ENCODE measurements at places on chromosomes 7 and 10. TPM values are rescaled to one million over a fixed set of nuclear protein-coding genes. Genes with fewer than 3 reads are reported as not detected.

TMEM130 gene
- not detected for total RNA-seq

ARHGEF5 gene
- total RNA-seq = 6.8 TPM

GRID2IP gene
- total RNA-seq = not detected

GRCh38 chr10:119478111-119478802 is 64.3 kb downstream of the RGS10 start:
- no peak overlapping the region for H3K27ac ChIP-seq
- DNase-seq = no peak
- no peaks in the 10 kb centered on the region for H3K27me3 ChIP-seq
- no peaks in the 10 kb centered on the region for H3K36me3 ChIP-seq

GRCh38 chr7:81845744-81846241 is 75.9 kb upstream of the HGF start:
- H3K36me3 ChIP-seq = no peaks in the 10 kb centered on the region
- H3K4me3 ChIP-seq = no peak overlapping the region
- DNase-seq = no peak
- no peaks in the 10 kb centered on the region for H3K4me1 ChIP-seq
- H3K27me3 ChIP-seq = no peaks in the 10 kb centered on the region

- no peak overlapping the region for H3K27ac ChIP-seq
- H3K36me3 ChIP-seq = no peaks in the 10 kb centered on the region
- H3K4me1 ChIP-seq = peaks cover 3% of the 10 kb centered on the region
- H3K4me3 ChIP-seq = no peak overlapping the region
- no peaks in the 10 kb centered on the region for H3K27me3 ChIP-seq
- no peak for DNase-seq
Observed at GRCh38 chr10:35488228-35488627, 116.9 kb upstream of the GJD4 start.

DNA sequence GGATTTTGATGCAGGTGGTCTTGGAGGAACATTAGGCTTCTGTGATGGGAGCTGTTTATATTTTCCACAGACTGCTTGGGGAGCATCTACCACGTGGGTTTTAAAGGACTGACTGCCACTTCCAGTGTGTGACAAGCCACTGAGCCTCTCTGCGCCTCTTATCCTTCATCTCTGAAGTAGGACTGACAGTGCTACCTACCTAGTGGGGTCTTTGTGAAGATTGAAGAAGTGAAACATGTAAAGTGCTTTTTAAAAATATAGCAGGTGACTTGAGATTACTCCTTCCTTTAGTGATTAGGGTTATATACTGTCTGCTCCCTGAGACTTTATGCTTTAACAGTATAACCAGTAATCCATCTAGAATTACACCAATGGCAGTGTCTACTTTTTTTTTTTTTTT is 29.9 kb downstream of the NKX2-3 start:
- no peak overlapping the region for H3K4me3 ChIP-seq
- H3K36me3 ChIP-seq = no peaks in the 10 kb centered on the region
- no peaks in the 10 kb centered on the region for H3K4me1 ChIP-seq
- no peak for DNase-seq
- H3K27me3 ChIP-seq = no peaks in the 10 kb centered on the region

DNA sequence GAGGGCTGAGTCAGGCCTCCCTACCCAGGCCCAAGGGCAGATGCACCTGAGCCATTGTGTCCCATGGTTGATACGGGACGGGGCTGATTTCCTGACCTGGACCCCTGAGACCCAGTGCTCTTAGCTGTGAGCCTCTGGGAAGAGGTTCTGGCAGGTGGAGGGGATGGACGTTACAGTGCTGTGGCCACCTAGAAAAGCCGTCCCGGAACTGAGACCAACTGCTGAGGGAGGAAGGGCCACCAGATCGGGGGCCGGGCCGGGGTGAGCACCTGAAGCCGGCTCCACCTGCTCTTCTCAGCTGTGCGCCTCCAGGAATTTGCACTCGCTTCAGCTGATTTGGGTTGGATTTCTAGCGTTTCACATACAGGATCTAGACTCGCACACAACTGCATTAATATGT is 35.4 kb downstream of the CHST12 start:
- H3K27me3 ChIP-seq = no peaks in the 10 kb centered on the region
- no peak for DNase-seq
- H3K4me3 ChIP-seq = no peak overlapping the region
- no peak overlapping the region for H3K27ac ChIP-seq
- H3K36me3 ChIP-seq = no peaks in the 10 kb centered on the region
- H3K4me1 ChIP-seq = no peaks in the 10 kb centered on the region

DNA sequence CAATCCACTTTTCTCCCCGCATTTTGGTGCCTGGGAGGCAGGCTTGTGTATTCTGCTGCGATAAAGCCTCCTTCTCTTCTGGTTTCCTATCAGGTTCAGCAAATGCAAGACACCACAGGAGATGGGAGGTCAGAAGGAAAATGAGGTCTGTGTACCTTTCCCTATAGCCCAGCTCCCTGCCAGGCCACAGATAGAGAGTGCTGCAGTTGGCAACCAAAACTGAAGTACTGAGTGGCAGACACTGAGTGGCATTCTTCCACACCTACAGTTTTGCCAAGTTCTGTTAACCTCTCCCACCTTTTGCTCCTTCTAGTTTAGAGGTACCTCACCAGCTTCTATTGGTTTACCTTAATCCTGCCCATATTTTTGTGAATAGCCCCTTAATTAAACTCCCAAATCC is 948.4 kb downstream of the SORCS1 start:
- no peaks in the 10 kb centered on the region for H3K36me3 ChIP-seq
- H3K27me3 ChIP-seq = no peaks in the 10 kb centered on the region
- no peaks in the 10 kb centered on the region for H3K4me1 ChIP-seq
- no peak for DNase-seq
- no peak overlapping the region for H3K4me3 ChIP-seq
- H3K27ac ChIP-seq = no peak overlapping the region

GRCh38 chr10:50928190-50928552 is 42.7 kb upstream of the A1CF start:
- no peaks in the 10 kb centered on the region for H3K4me1 ChIP-seq
- H3K27me3 ChIP-seq = no peaks in the 10 kb centered on the region
- no peak for DNase-seq
- no peak overlapping the region for H3K4me3 ChIP-seq
